ENCODE measurements at places on chromosomes 6 and 20.

GRCh38 chr20:50857348-50857747 is 62.5 kb downstream of the BCAS4 start:
- DNase-seq = no peak

DNA sequence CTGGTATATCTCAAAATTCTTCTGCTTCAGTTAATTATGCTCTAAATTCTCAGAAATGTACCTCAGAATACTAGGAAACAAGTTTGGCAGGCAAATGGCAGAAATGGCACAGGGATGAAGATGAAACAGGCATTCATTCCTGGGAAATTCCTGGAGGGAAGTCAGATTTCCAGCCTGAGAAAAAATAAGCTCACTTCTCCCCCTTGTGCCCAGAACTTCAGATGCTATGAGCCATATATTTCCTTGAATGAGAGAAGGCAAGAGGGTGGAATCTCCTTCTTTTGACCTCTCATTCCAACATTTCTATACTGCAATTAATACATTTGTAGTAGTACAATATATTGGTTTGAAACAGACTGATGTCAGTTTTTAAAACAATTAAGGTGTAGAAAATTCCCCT is 22.8 kb downstream of the RGS17 start:
- DNase-seq = no peak

GRCh38 chr20:38547288-38548085 is 33.5 kb upstream of the ADIG start:
- no peak for DNase-seq

DNA sequence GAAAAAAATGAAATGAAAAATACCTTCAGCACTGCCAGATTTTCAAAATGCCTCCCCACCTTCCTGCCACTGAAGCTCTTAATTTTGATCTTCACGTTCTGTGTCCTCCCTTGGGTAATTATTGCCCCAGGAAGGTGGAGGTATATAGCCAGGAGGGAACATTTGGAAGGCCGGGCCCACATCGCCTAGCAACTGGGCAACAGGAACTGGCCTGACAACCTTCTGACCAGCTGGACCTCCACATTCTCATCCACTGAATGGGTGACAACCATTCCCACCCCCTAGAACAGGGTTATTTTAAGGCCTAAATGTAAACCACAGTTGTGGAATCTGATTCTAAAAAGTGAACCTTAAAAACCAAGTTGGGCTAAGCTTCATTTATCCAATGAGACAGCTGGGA is 3.2 kb downstream of the RRBP1 start:
- DNase-seq = no peak

- DNase-seq = no peak
Measured at GRCh38 chr6:114592506-114592905, 249.7 kb upstream of the HS3ST5 start.

GRCh38 chr6:603265-603664 is 53.6 kb downstream of the HUS1B start:
- no peak for DNase-seq

GRCh38 chr6:43972913-43973300 is 154.3 kb downstream of the MRPL14 start:
- DNase-seq = peak; percentile 46

GRCh38 chr6:23562554-23562953 is 563.5 kb upstream of the NRSN1 start:
- no peak for DNase-seq

DNA sequence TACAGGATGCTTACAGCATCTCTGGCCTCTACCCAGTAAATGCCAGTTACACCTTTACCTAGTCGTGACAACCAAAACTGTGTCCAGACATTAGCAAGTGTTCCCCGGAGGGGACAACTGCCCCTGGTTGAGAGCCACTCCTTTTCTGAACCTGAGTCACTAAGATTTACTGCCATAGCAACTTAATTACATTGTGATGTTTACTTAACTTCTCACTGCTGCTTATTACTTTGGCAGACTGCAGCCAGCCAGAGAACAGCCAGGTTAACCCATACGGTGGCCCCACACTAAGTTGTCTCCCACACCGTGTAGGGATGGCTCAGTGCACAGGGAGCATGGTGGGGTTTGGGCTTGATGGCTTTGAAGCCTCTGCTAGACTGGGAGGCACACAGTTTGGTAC is 204.7 kb upstream of the SULF2 start:
- no peak for DNase-seq

- DNase-seq = no peak
Measured at GRCh38 chr6:42128460-42129359, 13.7 kb downstream of the C6orf132 start.

GRCh38 chr6:109706513-109706912 is 15.4 kb downstream of the FIG4 start:
- no peak for DNase-seq

DNA sequence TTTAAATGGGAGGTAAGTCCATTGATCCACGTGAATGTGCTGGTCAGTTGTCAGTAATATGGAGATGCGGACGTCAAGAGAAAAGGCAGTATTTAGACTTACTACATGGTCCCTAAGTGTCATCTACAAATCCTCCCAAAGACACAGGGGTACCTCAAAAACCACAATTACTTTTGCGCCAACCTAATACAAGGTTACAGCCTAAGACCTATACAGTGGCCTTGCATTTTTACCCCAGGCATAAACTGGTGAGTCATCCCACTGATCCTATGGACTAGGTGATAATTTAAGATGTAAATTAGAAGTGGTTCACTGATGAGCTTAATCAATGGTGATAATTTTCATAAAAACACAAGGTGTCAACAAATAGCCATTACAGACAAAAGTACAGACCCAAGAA is 141.0 kb downstream of the NFATC2 start:
- DNase-seq = no peak

- DNase-seq = no peak
Measured at GRCh38 chr6:92934625-92935024, 484.7 kb downstream of the EPHA7 start.

DNA sequence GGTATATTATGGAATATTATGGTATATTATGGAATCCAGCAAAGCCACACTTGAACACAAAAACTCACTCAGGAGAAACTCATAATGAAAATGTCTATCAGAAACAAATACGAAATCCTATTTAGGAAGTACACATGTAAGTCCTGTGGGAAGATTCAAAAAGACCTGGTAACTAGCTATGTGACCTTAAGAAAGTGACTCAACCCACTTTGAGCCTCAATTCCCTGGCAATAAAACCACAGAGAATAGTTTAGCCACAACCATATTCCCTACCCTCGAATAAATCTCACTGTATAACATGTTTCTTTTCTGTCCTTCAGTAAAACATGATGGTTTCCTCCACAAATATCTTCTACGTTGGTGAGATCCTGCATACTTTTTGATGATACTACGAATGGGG is 56.4 kb downstream of the ZMYND8 start:
- DNase-seq = no peak

- no peak for DNase-seq
Measured at GRCh38 chr6:108748055-108748454, 100.2 kb upstream of the ARMC2 start.

- no peak for DNase-seq
Measured at GRCh38 chr6:7145885-7146828, 38.4 kb downstream of the RREB1 start.

DNA sequence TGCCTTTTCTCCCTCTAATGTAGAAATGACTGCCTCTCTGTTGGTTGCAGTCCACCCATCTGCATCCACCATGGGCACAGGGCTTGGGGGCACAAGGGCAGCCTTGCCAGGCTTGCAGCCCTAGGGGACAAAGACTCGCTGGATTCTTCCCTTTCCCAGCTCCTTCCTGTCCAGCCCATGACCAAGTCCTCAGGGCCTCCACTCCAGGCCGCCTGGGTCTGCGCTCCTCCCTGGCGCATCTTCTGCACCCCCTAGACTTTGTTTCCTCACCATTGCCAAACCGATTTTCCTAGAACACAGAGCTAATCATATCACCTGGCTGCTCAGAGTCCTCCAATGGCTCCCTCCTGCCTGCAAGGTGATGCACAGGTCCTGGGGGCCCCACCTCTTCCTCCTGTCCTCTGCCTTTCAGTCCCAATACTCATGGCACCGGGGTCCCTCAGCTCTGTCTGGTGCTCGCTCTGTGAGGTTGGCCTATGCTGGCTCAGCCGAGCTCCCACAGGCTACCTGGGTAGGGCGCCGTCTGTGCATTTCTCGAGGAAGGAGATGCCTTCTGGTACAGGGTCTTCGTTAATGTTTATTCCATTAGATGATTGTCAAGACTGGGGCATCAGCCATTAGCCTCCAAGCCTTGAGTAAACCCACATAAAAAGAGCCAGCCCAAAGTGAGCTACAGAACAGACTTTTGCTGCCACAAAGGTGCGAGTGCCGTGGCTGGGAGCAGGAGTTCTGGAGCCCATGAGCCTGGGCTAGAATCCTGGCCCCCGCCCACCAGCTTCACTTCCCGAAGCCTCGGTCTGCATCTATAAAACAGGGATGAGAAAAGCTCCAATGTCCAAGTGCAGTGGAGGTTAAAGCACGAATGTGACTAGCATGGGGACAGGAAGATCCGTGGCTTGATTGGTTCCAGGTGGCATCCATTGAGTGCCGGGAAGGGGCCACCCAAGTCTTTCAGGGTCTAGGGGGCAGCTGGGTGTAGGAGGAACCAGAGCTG is 17.7 kb downstream of the PSMG4 start:
- DNase-seq = no peak

- no peak for DNase-seq
Measured at GRCh38 chr20:23391707-23392310, 29.5 kb downstream of the NAPB start.

DNA sequence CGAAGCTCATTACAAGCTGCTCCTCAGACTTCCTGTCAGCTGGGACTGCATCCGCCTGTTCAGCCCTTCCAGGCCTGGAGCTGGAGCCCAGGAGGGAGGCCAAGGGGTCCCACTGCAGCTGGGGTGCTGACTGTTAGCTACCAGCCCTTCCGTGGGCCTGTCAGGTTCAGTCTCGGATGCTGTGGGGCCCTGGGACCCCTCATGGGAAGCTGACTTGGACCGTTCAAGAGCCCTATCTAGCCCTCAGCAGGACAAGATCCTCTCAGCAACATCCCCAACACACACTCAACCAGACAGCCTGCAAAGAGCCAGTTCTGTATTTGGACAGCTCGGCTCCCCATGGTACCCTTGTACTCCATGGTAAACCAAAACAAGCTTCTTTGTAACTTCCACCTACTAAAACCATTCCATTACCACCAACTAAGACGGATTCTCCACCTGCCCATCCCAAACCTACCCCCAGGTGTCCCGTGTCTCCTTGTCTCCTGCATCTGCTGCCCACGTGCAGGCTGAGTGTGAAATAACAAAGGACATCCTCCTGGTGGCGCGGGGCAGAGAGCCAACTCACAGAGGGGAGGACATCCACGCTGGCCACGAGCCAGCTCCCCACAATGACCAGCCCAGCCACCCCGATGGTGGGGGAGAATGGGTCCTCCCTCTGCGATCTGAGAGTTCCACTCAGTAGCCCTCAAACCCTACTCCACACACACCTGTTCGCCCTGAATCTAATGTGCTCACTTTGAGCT is 111.2 kb downstream of the TAF4 start:
- DNase-seq = no peak

GRCh38 chr6:25458485-25458884 is 179.3 kb downstream of the CARMIL1 start:
- no peak for DNase-seq

DNA sequence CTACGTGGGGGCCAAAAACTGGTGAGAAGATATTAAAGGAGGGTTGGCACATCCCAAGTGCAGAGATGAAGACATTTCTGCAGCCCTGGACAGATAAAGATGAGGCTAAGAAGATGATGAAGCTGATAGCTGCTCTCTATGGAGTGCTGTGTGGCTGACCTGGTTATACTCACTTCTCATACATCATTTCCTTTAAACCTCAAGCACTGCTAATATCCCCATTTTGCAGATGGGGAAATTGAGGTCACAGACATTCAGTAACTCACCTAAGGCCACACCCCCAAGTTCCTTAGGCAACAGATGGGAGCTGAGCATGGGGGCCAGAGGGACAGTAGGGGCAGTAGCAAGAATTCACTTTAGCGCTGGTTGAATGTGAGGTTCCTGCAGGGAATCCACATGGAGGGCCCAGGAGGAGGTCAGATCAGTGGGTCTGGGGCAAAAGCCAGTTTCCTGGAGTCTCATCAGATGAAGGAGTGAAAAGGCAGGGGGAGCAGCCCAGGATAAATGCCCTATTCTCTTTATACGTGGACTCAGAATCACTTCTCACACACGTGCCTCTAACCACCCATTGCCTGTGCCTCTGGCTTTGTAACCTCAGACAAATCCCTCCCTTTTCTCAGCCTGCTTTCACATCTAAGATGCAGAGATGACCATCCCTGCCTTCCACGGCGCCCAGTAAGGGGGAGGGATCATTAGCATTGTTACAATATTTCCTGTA is 125.8 kb downstream of the NFATC2 start:
- no peak for DNase-seq

DNA sequence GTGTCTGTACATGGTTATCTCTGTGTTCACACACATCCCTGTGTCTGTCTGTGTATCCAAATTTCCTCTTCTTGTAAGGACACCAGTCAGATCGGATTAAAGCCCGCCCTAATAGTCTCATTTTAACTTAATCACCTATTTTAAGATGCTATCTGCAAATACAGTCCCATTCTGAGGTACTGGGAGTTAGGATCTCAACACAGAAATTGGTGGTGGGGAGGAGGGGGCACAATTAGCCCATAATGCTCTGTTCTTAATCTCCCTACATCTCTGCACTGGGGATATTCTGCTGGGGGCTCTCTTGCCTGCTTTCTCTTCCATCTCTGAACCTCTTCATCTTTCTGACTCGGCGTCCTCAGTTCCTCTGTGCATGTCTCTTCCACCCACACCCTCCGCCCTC is 320.7 kb downstream of the CDC5L start:
- DNase-seq = no peak

GRCh38 chr6:62393608-62394007 is 107.6 kb upstream of the KHDRBS2 start:
- DNase-seq = no peak

GRCh38 chr6:16602035-16602434 is 159.2 kb downstream of the ATXN1 start:
- DNase-seq = no peak

DNA sequence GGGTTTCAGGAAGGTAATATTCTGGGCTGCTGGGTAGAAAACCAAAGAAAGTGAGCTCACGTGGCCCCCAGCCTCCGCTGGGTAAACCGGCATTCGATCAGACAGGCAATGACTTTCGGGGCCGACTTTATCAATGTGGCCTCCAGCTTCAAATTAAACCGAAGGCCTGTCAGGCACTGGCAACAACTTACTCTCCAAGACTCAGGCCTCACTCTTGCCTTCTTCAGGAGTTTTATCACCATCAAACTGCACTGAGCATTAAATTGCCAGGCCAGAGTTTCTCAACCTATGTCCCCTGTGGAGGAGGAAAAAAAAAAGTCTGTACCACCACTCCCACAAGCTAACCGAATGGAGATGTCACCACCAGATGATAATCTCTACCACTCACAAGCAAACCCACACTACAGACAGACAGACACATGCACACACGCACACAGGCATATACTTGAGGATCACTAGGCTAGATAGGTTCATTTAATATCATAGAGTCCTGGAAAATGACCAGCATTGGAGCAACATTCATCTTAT is 1.1 kb upstream of the MBOAT1 start:
- no peak for DNase-seq

- no peak for DNase-seq
Measured at GRCh38 chr6:98828211-98828788, 6.1 kb upstream of the POU3F2 start.
